ENCODE measurements at places on chromosomes 2 and 18. TPM values are rescaled to one million over a fixed set of nuclear protein-coding genes. Genes with fewer than 3 reads are reported as not detected.

GRCh38 chr2:54038835-54039234 is 68.0 kb upstream of the PSME4 start:
- no peak overlapping the region for H3K27ac ChIP-seq
- DNase-seq = no peak
- H3K27me3 ChIP-seq = no peaks in the 10 kb centered on the region
- H3K4me3 ChIP-seq = no peak overlapping the region
- H3K4me1 ChIP-seq = no peaks in the 10 kb centered on the region

Gene ARHGAP25
- total RNA-seq = 1.8 TPM

- no peak overlapping the region for H3K27ac ChIP-seq
- H3K36me3 ChIP-seq = no peaks in the 10 kb centered on the region
- H3K27me3 ChIP-seq = peaks cover 10% of the 10 kb centered on the region
- H3K4me3 ChIP-seq = no peak overlapping the region
These were observed 425.7 kb downstream of the SETBP1 start for GRCh38 chr18:45106331-45106774.

Gene STARD6
- not detected for total RNA-seq

Gene SNORC
- 1.8 TPM for total RNA-seq

- H3K4me3 ChIP-seq = no peak overlapping the region
- H3K4me1 ChIP-seq = no peaks in the 10 kb centered on the region
- H3K27ac ChIP-seq = no peak overlapping the region
- peaks cover 13% of the 10 kb centered on the region for H3K27me3 ChIP-seq
These were observed 127.8 kb downstream of the COPS8 start for GRCh38 chr2:237213315-237214022.

DNA sequence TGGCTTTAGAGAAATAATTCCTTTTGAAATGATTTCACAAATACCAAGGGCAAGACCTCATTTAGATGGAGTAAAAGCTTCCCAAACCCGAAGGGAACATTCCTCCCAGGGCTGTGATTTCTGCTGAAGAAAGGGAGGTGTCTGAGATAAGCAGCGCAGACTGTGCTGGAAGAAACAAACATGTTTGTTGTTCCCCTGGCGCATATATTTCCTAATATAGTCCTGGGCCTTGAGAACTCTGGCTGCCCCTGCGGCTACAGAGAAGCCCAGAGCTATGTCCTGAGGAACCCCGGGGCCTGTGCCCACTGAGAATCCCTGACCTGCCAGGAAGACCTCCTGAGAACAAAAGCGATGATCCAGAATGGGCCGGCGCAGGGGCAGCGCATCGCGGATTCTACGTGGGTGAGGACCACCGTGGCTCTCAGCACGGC is 372.6 kb upstream of the NT5C1B start:
- DNase-seq = no peak
- peaks cover 2% of the 10 kb centered on the region for H3K36me3 ChIP-seq
- no peak overlapping the region for H3K27ac ChIP-seq
- H3K27me3 ChIP-seq = no peaks in the 10 kb centered on the region

Gene DSC3
- 1.2 TPM for total RNA-seq

Gene LINC00305
- total RNA-seq = 1.6 TPM

GRCh38 chr2:229713371-229714079 is 830 bp downstream of the DNER start:
- H3K27me3 ChIP-seq = peaks cover 81% of the 10 kb centered on the region
- DNase-seq = peak; percentile 25
- H3K4me3 ChIP-seq = peak overlapping the region; percentile 60
- peak overlapping the region; percentile 84 for H3K27ac ChIP-seq

DNA sequence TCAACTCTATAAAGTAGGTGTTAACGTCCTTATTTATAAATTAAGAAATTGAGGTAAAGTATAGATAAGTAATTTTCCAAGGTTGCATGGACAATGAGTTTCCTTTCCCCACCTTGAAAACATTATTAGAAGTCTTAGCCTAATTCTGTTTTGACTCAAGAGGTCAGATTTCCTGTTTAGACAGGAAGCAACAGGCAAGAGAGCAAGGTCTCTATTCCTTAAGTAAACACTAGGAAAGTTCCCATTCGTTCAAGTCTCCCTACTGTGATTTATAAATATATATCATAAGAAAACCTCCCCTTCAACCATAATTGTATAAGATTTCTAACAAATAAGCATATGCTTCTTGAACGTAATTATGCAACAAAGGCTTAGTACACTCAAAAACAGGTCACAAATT is 40.3 kb downstream of the CLASP1 start:
- peaks cover 6% of the 10 kb centered on the region for H3K4me1 ChIP-seq
- H3K27ac ChIP-seq = no peak overlapping the region
- no peak for DNase-seq
- peaks cover 15% of the 10 kb centered on the region for H3K36me3 ChIP-seq
- H3K4me3 ChIP-seq = no peak overlapping the region

DNA sequence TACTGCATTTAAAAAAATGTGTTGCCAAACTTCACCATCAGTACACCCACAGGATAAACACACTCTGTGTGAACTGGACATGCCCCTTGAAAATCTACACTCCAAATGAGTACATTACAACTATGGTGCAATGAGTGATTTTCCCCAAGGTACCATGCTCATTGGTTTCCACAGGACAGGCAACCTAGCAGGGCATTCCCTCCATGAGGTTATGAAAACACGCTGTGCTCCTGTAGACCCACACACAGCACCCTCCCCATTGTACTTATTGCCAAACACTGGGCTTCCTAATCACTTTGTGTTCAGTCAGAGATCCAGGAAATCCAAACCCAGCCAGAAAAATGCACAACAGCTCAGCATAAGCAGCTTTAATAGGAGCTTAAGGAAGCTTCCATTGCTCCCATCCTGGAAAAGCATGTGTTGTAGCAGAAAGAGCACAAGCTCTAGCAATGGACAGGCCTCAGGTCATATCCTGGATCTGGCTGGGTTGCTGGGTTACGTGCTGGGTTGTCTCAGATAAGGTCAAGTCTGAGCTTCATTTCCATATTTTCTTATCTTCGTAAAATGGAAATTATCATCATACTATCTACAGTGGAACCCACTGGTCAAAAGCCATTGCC is 20.8 kb upstream of the ATIC start:
- H3K4me1 ChIP-seq = peaks cover 2% of the 10 kb centered on the region
- H3K4me3 ChIP-seq = no peak overlapping the region
- H3K36me3 ChIP-seq = no peaks in the 10 kb centered on the region
- no peaks in the 10 kb centered on the region for H3K27me3 ChIP-seq

Gene ALK
- total RNA-seq = not detected

GRCh38 chr18:55501982-55502710 is 85.8 kb downstream of the TCF4 start:
- no peak overlapping the region for H3K4me3 ChIP-seq
- no peak overlapping the region for H3K27ac ChIP-seq
- H3K27me3 ChIP-seq = no peaks in the 10 kb centered on the region
- peaks cover 5% of the 10 kb centered on the region for H3K4me1 ChIP-seq
- peaks cover 1% of the 10 kb centered on the region for H3K36me3 ChIP-seq

Gene BOLL
- total RNA-seq = 0.22 TPM

Gene ANKRD62
- not detected for total RNA-seq

DNA sequence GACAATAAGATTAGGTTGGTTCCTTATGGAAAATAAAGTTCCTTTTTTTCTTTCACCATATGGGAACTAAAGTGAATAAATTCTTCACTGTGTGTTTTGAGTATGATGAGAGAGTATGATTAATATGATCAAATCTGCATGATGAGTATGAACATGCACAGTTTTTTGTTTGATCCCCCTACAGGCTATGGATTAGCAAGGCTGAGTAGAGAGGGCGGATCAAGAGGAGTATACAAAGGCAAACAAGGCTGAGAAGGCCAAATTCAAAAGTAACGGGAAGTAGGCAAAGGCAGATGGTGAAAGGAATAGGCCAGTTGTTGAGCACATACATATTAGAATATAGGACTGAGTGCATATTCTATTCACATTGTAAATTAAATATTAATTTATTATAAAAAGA is 508.2 kb downstream of the LRRTM4 start:
- H3K4me3 ChIP-seq = no peak overlapping the region
- DNase-seq = no peak
- peaks cover 28% of the 10 kb centered on the region for H3K4me1 ChIP-seq
- no peaks in the 10 kb centered on the region for H3K36me3 ChIP-seq
- no peaks in the 10 kb centered on the region for H3K27me3 ChIP-seq
- H3K27ac ChIP-seq = no peak overlapping the region

GRCh38 chr18:60191926-60192325 is 180.6 kb downstream of the MC4R start:
- H3K4me3 ChIP-seq = no peak overlapping the region
- no peak overlapping the region for H3K27ac ChIP-seq
- H3K4me1 ChIP-seq = peaks cover 4% of the 10 kb centered on the region
- H3K36me3 ChIP-seq = no peaks in the 10 kb centered on the region

DNA sequence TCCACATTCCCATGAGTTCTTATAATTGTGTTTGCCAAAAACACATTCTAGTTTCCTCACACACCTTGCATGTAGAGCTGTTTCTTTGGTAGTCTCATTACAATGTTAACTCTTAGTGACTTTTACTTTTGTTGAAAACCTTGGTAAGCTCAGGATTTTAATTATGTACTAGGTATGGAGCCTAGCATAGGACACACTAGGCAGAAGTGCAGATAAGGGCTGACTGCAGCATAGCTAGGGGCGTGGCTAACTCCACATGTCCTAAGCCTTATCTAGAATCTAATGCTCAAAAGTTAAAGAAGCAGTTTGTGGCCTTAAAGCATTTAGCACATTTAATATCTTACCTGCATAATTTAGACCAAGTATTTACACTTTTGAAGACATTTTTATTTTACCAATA is 153.7 kb upstream of the FBXO11 start:
- H3K27ac ChIP-seq = no peak overlapping the region
- H3K4me3 ChIP-seq = no peak overlapping the region
- DNase-seq = no peak
- no peaks in the 10 kb centered on the region for H3K27me3 ChIP-seq
- no peaks in the 10 kb centered on the region for H3K4me1 ChIP-seq

DNA sequence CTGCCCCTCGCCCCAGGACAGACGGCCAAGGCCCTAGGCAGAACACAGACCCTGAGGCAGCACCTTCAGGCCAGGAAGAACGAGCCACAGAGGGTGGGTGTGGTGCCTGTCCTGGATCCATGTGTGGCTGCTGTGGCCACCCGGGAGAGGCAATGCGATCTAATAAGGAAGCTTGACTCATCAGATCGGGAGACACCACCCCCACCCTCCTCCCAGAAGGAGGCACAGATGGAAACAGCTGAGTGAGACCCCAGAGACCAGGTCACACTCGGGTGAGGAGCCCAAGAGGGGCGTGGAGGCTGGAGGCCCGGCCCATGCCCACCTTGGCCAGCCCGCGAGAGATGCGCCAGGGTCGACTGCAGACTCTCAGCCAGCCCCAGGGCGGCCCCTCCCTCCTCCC is 20.3 kb downstream of the KCNG2 start:
- peaks cover 41% of the 10 kb centered on the region for H3K27me3 ChIP-seq
- H3K36me3 ChIP-seq = no peaks in the 10 kb centered on the region
- H3K27ac ChIP-seq = no peak overlapping the region
- H3K4me1 ChIP-seq = peaks cover 7% of the 10 kb centered on the region

GRCh38 chr2:235533198-235533597 is 39.4 kb downstream of the AGAP1 start:
- H3K4me1 ChIP-seq = peaks cover 7% of the 10 kb centered on the region
- H3K27me3 ChIP-seq = no peaks in the 10 kb centered on the region
- DNase-seq = no peak
- H3K4me3 ChIP-seq = no peak overlapping the region
- H3K36me3 ChIP-seq = no peaks in the 10 kb centered on the region
- no peak overlapping the region for H3K27ac ChIP-seq

- H3K27me3 ChIP-seq = peaks cover 23% of the 10 kb centered on the region
- H3K4me1 ChIP-seq = no peaks in the 10 kb centered on the region
- no peak overlapping the region for H3K27ac ChIP-seq
- no peak for DNase-seq
- H3K36me3 ChIP-seq = no peaks in the 10 kb centered on the region
- no peak overlapping the region for H3K4me3 ChIP-seq
These were observed 91.9 kb upstream of the OTOS start for GRCh38 chr2:240232264-240232915.

Gene GCKR
- total RNA-seq = 2.0 TPM

GRCh38 chr18:77052983-77053309 is 79.6 kb downstream of the MBP start:
- no peak overlapping the region for H3K27ac ChIP-seq
- peaks cover 8% of the 10 kb centered on the region for H3K36me3 ChIP-seq
- H3K27me3 ChIP-seq = no peaks in the 10 kb centered on the region
- no peak overlapping the region for H3K4me3 ChIP-seq
- H3K4me1 ChIP-seq = peaks cover 33% of the 10 kb centered on the region

DNA sequence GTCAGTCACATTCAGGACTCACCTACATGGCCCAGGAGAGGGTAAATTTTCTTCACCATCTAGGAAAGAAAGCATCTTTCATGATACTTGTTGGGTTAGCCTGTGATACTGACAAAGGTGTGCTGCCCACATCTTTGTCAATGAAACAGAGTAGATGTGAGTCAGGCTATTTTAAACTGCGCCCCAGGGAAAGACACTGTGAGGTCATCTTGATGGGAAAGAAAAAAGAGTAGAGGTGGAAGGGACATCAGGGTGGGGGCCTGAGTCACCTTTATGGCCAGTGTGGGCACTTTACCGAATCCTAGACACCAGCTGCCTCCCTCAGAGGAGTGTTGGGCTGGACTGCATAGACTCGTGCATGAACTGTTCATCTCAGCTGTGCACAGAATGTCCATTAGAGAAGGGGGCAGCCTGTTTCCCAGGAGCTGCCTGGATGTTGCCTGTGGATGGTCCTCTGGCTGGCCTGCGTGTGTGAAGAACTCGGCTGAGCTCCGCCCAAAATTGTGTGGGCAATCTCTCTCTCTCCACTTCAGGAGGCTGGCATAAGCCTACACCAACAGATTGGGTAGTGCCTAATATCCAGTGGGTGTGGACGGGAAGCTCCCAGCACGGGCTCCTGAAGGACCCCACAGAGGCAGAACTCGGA is 278.7 kb upstream of the PXDN start:
- peaks cover 15% of the 10 kb centered on the region for H3K27me3 ChIP-seq
- H3K27ac ChIP-seq = no peak overlapping the region
- no peak for DNase-seq

- H3K36me3 ChIP-seq = peaks cover 12% of the 10 kb centered on the region
- no peaks in the 10 kb centered on the region for H3K27me3 ChIP-seq
- H3K4me1 ChIP-seq = no peaks in the 10 kb centered on the region
- H3K27ac ChIP-seq = no peak overlapping the region
- no peak overlapping the region for H3K4me3 ChIP-seq
- DNase-seq = no peak
These were observed 5.8 kb downstream of the ANKRD53 start for GRCh38 chr2:70984228-70984575.

DNA sequence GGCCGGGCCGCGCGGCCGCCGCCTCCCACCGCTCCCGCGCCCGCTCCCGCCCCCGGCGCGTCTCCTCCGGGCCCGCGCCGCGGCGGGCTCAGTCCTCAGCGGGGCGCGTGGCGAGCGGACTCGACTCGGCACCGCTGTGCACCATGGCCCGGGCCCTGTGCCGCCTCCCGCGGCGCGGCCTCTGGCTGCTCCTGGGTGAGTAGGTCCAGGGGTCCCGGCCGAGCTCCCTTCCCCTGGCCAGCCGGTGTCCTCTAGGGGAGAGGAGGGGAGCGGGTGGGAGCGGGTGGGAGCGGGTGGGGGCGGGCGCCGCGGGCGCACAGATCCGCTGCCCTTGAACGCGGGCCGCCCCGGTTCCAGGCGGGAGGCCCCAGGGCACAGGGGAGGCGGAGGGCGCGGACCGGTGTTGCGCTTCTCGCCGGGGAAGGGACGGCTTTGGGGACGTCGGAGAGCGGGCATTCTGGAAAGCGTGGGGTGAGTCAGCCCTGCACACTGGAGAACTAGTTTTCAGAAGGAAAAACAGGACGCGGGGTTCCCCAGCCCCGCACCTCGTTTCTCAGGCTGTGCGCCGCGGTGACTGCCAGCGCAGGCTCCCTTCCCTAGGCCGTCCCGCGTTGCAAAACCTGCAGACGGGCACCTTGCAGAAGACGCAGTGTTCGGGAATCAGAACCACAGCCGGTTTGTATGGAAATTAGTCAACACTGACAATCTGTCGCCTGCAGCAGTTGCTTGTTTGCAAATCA is at the start of gene RAMP1:
Gene RAMP1, plus strand, starts transcription at position 91 of the 740 bp plus-strand sequence. Its CDS starts 53 bp downstream, at position 144.
- peak within 1 kb of the TSS; percentile 95 for H3K27ac ChIP-seq
- peak within 1 kb of the TSS; percentile 89 for H3K4me3 ChIP-seq
- no peak for DNase-seq
- no peaks in the 10 kb centered on the region for H3K36me3 ChIP-seq
- H3K27me3 ChIP-seq = peaks cover 13% of the 10 kb centered on the region

All from progenitor cell of endocrine pancreas (in vitro differentiated cells).